Stimulated activated CD4-positive, alpha-beta T cell treated with anti-CD3 and anti-CD28 coated beads, Interleukin-1b, Interleukin-23, amount 100 ng/mL, for 1 hour (primary cell): ENCODE measurements at places on chromosomes 13 and 19.

- peak; percentile 45 for DNase-seq
Observed at GRCh38 chr13:46126552-46127357, 21.9 kb upstream of the CPB2 start.

- no peak for DNase-seq
Observed at GRCh38 chr13:76024151-76024550, 388.0 kb downstream of the LMO7 start.

DNA sequence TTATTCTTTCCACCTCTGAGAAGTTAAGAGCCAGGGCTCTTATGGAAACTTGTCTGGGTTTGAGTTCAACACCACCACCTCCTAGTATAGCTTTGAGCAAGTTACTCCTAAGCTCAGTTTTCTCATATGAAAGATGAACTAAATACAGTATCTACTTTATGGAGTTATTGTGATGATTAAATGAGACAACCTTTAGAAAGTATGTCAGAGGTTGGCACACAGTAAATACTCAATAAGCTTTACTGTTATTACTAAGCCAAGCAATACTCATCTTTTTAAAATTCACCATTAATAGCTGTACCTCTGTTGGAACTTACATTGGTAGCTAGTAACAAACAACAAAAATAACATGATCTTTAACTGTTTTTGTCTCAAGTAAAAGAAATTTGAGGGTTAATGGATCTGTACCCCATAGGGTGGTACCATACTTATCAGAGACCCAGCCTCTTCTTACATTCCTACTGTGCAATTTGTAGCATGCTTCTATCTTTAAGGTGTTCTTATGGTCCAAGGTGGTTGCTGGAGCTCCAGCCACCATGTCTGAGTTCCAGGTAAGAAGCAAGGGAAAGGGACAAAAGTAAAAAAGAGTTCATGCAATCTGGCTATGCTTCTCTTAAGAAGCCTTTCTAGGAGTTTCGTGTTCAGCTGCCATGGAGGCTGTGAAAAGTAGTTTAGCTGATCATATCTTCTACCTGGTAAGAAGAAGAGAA, 24.1 kb upstream of the NDFIP2 start:
- DNase-seq, result no peak

DNA sequence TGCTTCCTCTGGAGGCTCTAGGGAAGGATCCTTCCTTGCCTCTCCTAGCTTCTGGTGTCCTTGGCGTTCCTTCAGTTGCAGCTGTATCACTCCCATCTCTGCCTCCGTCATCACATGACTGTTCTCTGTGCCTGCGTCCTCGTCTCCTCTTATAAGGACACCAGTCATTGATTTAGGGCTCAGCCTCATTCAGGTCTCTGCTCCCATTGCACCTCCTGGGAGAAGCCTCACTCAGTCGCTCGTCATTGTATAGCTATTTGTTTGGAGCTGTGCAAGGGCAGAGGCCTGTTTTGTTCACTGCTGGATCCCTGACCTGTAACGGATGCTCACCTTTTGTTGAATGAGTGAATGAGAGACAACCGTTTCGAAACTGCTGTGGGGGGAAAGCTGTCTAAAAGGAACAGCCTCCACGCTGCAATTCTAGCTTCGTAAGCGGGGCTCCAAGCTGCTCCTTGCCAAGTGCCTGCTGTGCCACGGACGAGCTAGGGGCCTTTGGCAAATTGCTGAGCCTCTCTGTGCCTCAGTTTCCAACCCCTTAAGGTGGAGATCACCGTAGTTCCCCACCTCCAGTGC, 17.2 kb downstream of the BRSK1 start:
- no peak for DNase-seq

DNA sequence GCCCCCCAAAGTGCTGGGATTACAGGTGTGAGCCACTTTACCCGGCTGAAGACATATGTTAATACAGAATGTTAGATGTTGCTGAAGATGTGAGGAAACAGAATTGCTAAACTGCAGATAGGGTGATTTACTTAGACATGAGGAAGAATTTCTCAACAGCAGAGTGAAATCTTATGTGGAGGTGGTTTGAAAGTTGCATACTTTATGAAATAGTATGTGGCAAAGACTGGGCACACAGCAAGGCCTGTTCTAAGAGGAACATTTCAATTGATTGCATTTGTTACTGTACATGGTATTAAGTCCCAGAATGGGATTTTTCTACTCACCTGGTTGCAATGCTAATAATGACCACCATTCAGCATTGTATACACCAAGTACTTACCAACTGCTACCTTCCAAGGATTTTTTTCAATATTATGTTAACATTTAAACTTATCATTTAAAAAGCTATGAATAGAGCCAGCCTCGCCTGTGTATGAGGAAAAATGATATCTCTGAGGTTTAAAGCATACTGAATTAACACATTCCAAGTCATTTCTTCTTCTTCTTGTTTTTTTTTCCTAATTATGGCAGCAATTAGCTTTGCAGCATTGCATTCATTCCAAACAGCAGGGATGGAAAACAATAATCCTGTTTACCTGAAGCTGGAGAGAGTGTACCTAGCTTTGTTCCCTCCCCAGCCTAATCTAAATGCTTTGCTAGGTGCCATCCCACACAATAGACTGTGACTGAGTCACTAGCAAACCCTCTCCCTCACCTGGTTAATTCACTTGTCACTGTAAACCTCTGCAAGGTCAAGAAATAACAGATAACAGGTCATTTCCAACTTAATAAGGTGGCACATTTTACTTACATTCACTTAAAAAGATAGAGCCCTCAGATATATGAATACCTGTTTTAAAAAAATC, 19.4 kb upstream of the KLF5 start:
- DNase-seq, result no peak

DNA sequence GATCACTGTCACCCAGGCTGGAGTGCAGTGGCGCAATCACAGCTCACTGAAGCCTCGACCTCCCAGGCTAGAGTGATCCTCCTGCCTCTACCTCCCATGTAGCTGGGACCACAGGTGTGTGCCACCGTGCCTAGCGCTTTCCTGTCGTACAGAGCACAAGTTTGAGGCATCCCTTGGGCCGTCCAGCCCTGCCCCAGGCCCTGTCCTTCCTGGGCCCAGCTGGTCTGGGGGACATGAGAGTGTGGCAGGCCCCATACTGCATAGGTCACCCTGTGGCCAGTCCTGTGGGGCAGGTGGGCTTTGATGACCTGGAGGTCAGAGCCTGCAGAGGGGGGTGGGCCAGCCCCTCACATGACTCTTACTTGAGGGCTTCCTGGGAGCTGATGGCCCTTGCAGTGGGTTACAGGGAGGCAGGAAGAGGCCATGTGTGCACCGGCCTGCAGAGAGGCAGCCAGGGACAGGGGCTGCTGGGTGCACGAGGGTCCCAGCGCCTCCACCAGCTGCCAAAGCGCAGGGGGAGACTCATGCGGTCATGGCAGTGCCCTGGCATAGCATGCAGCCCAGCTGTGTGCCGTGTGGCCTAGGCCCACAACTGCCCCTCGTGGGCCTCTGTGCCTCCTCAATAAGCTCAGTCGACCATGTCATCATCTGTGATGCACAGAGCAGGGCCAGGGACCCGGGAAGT, 61.4 kb downstream of the KDM4B start:
- DNase-seq, result no peak

DNA sequence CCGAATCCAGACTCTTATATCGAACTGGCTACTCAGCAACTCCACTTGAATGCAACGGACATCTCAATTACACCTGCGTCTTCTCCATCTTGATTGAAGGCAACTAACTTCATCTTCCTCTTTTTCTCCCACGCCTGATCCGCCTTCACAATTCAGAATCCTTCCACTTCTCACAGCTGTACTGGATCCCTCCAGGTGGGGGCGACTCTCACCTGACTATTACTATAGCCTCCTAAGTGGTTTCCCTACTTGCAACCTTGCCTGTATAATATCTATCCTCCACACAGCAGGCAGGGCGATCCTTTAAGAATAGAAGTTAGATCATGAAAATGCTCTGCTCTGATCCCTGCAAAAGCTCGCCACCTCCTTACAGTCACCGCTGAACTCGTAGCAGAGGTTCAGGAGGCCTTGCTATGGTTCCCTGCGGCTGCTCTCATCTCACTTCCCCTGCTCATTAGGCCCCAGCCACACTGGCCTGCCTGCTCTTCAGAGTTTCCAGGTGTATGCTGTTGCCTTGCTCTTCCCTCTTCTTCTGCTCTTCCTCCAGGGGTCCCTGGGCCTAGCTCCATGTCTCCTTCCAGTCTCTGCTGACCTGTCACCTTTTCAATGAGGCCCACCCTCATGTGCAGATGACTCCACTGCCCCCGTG, 31.9 kb downstream of the RFXAP start:
- no peak for DNase-seq

DNA sequence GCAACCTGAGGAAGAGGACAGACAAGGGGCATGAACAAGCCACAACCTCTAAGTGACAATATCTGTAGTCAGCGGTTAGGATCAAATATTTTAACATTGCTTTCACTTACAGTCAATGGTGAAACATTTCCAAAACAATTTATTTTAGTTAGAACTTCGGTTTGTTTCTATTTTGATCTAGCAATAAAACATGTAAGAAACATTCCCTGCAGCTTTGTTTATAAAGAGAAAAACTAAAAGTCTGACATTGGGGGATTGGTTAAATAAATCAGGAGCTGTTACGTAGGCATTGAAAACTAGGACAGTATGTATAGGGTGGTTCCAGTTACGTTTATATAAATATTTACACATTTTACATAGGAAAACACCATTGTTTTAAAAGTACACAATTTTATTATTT, 3.4 kb downstream of the URI1 start:
- no peak for DNase-seq

GRCh38 chr13:93547886-93548285, 321.3 kb downstream of the GPC6 start:
- DNase-seq, result no peak

DNA sequence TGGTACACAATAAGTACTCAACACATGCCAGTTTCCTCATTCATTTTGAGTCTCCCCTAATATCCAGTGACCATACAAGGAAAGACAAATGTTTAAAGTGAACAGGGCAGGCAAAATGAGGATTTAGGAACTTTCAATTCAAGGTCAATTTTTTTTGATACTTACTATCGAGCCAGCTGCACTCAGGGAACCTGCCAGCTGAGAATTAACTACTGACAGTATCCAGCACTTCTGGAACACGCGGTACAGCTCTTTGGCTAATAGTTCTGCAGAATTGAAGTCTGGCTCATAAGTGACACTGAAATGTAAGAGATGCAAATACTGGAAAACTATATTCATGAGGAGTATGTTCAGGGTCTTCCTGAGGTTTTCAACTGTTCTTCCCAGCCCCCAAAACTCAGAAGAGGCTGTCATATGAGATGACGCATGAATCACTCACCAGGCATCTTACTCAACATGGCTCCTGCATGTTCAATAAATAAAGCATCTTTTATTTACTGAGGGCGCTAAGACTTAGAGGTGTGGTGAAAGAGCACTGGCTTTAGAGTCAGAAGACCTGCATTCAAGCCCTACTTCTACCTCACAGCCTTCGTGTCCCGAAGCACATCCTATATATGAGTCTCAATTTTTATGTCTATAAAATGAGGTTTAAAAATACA, 25.6 kb downstream of the RUBCNL start:
- DNase-seq, result no peak

GRCh38 chr13:61111529-61111928, 304.1 kb downstream of the PCDH20 start:
- DNase-seq, result no peak

DNA sequence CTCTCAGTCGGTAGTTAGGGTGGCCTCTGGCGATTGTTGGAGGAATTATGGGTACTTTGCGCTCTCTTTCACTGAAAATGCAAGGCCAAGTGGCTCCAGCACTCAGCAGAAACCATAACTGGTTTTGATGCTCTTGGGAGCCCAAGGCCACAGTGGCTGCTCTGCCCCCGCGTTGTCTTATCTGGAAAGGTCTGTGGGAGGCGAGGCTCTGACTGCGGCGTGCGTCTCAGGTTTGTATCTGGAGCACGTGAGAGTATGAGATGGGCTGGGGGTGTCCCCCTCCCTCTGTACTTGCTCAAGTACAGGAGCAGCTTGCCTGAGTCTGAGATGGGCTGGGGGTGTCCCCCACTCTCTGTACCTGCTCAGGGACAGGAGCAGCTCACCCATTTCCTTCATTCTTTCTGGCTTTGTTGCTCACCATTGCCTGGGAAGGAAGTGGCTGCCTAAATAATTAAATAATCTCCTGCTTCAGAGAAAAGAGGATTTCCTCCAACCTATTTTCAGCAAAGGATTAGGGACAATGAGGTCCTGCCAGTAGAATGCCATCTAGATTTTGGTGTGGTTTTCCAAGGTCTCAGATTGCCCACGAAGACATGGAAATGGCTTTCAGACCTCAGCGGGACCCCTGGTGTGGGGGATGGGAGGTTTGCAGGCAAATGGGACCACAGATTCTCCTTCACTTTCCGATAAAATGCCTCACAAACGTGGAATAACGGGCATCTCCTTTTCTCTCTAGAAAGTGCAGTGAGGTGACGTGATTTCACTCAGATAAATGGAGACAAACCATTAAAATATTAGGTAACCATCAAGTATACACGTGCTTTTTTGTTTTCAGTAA, 14.7 kb downstream of the ATP11A start:
- DNase-seq, result no peak

DNA sequence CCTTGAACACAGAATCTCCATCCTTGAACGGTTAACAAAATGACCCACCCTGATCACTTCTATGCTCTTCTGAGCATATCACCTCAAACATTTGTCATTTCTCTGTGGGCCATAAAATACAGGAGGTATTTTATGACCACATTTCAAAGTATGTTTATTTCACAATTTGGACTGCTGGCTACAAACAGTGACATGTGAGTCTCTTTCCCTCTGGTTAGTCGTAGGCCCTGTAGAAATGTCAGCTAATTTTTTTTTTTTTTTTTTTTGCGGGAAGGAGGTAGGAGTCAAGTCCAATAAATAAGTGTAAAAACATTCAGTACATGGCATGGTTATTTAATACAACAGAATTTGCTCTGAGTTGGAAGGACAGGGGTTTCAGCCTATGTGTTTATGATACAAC, 70.7 kb downstream of the FOXO1 start:
- no peak for DNase-seq
